Lung (tissue), 17 donors: ENCODE measurements at places on chromosomes 2 and 18. TPM values are rescaled to one million over a fixed set of nuclear protein-coding genes. Genes with fewer than 3 reads are reported as not detected.
A peak's percentile ranks its signal among the peaks of the same experiment; 100 is the strongest.

Gene YES1
- 36.6 TPM for total RNA-seq

Gene AGXT
- total RNA-seq: 0.61 TPM

Gene SERPINB4
- not detected for total RNA-seq

GRCh38 chr18:9772847-9773677 is 65.0 kb downstream of the RAB31 start:
- no peak for DNase-seq

DNA sequence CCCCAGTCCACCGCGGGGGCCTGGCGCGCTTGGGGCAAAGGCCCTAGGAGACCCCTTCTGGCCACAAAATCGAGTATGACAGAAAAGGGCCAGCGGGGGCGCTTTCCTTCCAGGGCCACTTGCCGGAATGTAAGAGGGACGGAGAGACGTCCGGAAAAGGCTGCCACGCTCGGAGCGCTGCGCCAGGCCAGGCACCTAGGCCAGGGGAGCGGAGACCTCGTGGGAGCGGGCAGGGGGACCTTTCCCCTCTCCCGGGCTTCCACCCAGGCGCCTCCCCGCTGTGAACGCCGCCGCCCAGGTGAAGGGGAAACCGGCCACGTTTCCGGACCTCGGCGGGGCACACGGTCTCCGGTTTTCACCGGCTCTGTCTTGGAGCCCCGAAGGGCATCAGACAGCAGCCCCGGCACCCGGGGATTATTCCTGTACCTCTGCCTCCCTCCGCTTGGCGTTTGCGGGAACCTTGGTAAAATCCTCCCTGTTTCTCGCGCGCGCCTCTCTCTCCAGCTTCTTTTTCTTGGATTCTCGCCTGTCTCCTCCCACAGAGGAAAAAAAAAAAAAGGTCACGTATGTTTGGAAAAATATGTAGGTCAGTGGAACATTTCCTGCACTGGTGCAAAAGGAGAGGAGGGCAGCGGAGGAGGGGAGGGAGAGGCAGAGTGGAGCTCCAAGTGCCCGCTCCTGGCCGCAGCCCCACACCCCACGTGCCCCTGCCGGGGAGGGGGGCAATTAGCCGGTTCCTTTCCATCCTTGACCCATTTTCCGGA is 1.2 kb upstream of the NPAS2 start:
- DNase-seq: peak; percentile 83

GRCh38 chr2:19895535-19895934 is 6.2 kb downstream of the TTC32 start:
- DNase-seq: no peak

DNA sequence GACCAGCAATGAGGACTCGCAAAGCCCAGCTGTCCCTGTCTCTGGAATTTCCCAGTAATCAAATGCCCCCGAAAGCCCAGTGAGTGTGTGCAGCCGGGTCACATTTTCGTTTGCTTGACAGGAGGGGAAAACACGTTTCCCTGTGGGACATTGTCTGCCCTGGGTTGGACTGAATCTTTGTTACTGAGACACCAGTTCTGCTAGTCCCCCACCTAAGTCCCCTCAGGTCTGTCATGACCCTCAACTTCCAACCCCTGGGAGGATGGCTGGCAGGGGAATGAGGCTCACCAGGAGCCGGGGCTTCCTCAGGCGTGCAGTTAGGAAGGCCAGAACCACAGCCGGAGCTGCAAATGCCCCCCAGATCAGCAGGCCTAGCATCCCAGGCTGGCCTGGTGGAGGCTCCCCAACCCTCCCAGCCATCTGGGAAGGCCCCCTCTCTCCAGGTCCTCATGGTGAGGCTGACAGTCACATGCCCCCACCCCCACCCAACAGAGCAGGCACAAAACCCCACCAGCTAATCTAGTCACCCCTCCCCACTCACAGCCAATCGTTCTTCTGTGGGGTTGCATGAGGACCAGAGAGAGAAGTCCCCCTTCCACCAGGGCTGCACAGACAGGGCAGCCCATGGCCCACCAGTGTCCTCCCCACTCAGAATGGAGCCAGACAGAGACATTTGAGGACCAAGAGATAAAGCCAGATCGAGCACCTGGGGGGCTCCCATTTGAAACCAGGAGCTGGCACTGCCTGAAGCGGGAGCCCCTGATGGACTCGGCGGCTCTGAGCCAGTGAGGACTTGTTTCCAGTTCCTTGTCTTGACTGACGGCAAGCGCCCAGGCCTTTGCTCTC is 33.6 kb downstream of the CYP26B1 start:
- no peak for DNase-seq

DNA sequence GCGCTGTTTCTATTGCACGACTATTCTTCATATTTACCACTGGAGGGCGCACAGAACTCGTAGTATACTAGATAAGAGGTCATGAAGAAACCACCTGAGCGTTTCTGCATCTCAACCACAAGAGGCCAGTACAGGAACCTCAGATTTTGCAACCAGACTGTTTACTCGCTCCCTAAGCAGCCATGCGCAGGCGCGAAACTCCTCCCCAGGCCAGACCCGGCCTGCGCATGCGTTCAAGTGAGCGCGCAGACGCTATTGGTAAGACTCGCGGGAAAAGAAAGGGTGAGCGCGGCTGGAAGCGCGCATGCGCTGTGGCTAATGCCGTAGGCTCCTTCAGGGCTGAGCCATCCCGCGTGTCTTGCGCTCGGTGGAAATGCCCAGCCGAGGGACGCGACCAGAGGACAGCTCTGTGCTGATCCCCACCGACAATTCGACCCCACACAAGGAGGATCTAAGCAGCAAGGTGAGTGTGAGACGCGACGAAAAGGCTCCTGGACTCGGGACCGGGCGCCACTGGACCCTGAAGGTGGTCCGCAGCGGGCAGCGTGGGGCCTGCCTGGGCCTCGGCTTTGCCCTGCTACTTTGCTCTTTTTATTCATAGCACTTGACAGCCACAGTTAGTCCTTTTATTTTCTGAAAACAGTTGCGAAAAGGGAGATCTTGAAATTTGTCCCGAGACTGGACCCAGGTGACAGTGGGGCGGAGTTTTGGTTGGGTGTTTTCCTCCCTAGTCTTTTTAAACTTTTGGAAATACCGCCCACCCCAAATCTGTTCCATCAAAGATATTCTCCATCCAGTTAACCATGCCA is at the start of gene ASNSD1:
Gene ASNSD1, plus strand, starts transcription at position 312 of the 809 bp plus-strand sequence. CDS start 4,674 bp downstream, outside the sequence.
- DNase-seq: peak; percentile 100

DNA sequence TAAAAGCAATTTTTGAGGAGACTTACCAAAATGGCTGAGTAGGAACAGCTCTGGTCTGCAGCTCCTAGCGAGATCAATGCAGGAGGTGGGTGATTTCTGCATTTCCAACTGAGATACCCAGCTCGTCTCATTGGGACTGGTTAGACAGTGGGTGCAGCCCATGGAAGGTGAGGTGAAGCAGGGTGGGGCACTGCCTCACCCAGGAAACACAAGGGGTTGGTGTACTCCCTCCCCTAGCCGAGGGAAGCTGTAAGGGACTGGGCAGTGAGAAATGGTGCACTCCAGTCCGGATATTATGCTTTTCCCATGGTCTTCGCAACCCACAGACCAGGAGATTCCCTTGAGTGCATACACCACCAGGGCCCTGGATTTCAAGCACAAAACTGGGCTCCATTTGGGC is 419.0 kb downstream of the NUP35 start:
- DNase-seq: no peak
